NCI-H774 (cell line): ENCODE measurements at places on chromosomes 5 and 9.

DNA sequence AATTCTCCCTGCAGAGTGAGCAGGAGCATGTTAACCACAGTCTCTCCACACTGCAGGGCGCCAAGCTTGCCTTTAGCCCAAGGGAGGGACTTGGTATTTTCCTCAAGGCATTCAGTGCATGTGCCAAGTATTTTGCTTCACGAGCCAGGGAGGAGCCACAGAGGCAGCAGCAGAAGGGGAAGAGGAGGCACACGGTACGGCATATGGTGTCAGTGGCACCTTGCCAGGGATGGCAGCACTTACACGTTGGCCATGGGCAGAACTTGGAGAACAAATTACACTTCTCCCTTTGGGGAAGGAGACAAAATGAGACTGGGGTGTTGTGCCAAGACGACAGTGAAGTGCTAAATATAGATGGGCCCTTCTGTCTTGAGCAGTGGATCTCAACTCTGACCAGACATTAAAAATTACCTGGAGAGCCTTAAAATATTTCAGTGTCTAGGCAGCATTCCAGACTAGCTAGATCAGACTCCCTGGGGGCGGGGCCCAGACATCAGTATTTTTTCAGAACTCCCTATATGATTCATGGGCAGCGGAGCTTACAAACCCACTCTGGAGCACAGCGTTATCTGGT is 155.8 kb downstream of the DRD1 start:
- DNase-seq: no peak

DNA sequence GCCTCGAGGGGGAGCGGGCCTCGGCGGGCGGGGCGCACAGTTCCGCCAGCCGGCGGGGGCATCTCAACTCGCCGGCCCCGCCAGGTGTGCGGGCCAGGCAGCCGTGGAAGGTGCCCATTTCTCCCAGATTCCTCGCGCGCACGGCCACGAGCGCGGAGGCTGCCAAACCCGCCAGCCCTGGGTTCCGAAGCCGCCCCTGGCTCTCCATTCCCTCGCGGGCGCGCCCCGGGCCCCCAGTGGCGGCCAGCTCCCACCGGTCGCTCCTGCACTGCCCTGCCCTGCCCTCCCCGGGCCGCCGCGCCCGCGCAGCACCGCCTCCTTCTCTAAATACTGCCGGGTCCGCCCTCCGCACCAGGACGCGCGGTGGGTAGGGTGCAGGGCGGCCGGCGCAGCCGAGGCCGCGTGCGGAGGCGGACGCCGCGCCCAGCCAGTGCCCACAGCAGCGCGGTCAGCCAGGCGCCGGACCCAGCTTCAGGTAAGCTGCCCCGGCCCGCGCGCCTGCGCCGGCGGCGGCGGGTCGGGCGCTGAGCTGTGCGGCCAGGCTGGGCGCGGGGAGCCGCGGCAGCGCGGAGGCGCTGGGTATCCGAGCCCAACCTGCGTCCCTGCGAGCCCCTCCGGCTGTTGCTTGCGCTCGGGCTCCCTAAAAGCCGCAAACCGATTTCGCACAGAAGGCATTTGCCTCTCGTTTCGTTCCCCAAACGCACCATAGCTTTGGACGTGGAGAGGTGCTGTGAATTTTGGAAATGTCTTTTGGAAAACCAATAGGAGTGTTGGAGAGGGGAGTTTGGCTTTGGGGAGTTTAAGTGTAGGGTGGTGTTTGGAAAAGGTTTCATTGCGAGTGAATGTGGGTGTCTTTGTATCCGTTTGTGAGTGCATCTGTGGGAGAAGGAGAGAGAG is at the start of gene TMEM171:
TSS of gene TMEM171 (plus strand) at position 354 of the 897 bp plus-strand sequence. CDS start 2,799 bp downstream, outside the sequence.
- peak; percentile 21 for DNase-seq

DNA sequence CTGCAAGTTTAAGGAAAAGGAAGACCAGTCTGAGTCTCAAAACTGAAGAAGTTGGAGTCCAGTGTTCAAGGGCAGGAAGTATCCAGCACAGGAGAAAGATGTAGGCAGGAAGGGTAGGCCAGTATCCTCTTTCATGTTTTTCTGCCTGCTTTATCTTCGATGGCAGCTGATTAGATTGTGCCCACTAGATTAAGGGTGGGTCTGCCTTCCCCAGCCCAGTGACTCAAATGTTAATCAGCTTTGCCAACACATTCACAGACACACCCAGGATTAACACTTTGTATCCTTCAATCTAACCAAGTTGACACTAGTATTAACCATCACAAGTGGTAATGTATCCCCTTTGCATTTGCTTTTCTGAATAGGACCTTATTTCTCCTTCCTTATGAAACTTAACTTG is 535.9 kb upstream of the FTMT start:
- DNase-seq: no peak

DNA sequence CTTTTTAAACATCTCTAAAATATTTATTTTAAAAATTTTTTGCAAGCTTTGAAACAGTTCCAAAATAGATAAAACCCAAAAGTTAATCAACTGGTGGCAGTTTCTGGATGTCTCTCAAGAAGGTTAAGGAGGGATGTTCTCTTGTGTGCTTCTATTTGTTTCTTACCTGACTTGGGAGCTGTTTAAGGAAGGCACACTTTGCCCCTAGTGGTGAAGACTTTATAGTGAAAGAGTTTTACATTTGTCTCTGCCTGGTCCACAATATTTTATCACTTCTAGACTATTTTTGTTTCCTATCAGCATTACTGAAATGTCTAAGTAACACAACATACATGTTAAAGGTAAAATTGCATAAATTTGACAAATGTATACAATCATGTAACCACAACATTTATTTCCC is 552.8 kb downstream of the SEMA5A start:
- DNase-seq: no peak

GRCh38 chr9:101014566-101014965 is 14.0 kb upstream of the PLPPR1 start:
- no peak for DNase-seq

DNA sequence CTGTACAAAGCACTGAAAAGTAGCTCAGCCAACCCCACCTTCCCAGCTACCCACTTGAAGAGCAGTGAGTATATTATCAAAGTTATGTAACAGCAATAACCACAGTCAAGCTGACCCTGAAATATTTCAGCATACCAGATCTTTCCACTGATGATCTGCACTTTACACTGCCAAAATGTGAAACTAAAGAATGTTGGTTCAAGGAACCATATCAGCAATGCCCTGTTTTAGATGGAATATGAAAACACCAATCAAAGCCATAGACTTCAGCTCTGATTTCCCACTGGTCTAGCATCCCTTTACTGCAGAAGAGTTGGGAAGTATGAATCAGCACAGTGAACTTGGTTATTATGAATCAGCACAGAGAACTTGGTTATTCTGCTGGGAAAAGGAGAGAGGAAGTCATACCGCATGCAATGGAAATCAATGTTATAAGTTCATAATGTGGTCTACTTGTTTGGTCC is 20.0 kb downstream of the CEMIP2 start:
- no peak for DNase-seq

DNA sequence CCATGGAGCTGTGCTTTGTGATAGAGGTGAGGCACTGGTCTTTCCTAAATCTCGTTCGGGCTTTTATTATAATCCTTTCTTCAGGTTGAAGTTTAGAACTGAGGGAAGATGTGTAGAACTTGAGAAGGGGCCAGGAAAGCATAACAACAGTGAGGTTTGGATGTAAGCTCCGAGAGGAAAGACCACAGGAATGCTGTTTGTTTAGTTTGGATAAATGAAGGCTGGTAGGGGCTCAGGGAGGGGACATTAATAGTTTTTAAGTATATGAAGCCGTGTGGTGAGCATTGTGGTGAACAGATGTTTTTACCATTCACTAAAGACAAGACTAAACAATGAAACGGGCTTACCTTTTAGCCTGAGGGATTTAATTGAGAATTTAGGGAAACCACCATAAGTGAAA is 130.8 kb downstream of the ARHGAP26 start:
- DNase-seq: no peak

DNA sequence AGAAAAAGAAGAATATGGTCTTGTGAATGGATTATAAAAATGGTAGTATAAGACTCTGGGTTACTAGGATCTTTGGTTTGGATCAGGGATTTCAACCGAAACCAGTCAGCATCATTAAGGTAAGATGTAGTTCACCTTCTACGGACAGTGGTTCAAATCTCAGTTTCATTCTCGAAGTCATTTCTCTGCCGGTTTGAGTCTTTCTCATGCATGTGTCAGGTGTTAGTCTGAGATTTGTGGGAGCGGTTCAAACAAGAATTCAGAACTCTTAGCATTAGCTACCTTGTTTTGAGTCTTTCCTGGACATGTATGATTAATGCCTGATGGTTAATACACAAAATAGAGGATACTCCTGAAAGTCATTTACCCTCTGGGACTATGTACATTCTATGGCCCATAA is 735.9 kb upstream of the NUDT12 start:
- DNase-seq: no peak

- DNase-seq: no peak
Measured at GRCh38 chr5:96506376-96506775, 73.3 kb upstream of the PCSK1 start.

GRCh38 chr9:31916591-31917241 is 467.7 kb upstream of the ACO1 start:
- no peak for DNase-seq

DNA sequence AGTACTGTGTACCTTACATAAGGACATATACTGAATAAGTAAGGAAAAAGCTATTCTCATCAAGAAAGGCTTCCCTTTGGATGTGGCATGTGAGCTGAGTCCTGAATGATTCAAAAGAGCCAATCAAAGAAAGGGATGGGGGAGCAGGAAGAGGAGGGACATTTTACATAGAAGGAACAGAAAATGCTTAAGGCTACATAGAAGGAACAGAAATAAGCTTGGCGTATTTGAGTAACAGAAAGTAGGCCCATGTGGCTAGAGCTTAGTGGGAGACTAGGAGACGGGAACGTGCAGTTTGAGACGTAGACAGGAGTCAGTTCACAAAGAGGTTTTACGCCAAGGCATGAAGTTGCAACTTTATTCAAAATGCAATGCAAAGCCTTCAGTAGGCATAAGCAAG is 126.3 kb downstream of the CEMIP2 start:
- no peak for DNase-seq

GRCh38 chr9:105661011-105661410 is 1.2 kb upstream of the TAL2 start:
- no peak for DNase-seq

GRCh38 chr5:105868038-105868780 is 1802.5 kb downstream of the EFNA5 start:
- no peak for DNase-seq

- no peak for DNase-seq
Measured at GRCh38 chr5:109254511-109254910, 155.3 kb downstream of the PJA2 start.

DNA sequence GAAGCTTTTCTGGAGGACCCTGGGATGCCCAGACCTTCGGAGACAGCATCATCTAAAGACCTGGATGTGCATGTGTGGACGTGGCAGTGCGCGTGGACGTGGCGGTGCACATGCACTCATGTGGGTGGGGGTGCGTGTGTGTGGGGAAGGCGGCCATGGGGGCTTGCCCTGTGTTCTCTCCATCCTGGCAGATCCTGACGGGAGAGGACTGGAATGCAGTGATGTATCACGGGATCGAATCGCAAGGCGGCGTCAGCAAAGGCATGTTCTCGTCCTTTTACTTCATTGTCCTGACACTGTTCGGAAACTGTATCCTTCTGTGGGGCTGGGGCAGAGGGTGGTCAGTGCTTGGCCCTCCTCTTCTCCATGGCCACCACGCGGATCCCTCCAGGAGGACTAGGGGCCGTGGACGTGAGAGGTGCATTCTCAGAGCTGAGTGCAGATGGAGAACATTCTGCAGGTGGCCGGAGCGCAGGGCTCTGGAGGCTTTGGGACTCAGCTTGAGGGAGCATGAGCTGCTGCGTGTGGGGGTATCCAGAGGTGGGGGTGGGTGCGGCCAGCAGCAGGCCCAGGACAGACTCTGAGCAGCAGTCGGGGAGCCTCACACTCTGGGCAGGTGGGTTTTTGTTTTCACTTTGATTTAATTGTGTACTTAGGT is 129.1 kb downstream of the CACNA1B start:
- no peak for DNase-seq
